Effector memory CD8-positive, alpha-beta T cell (primary cell): ENCODE measurements at places on chromosomes 1 and 21.

DNA sequence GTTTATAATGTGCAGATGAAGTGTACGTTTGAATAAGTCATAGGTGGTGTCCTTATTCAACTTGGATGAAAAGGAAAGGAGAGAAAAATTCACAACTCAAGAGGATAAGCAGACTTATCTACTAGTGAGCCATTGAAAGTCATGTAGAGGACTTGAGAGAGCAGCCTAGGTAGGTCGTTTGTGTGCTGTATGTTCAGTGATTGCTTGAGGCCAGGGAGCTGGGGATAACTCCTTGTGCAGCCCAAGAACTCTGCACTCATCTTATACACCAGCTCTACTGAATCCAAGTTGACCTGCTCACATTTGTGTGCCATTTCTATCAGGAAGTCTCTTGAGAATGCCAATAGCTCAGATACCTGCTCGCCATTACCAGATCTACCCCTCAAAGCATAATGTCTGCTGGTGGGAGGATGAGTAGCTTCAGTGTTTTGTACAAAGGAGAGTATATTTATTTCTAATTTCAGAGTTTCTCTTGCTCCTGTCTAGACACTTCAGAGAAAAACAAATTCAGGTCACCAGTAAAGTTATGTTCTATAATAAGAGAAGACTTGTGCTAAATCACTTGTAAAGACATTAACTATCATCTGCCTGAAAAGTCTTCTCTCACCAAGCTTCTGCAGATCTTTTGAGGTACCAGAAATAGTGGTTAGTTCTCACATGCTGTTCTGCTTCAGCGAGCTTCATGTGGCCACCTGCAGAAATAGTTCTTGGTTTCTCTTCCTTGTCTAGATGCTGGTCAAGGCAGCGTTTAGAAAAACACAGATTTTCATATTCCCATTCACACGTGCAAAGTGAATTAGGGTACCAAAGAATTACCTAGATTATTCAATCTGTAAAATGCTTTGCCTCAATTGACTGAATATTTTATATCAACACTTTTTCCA lies 10.8 kb downstream of the S1PR1 start:
- DNase-seq = no peak

DNA sequence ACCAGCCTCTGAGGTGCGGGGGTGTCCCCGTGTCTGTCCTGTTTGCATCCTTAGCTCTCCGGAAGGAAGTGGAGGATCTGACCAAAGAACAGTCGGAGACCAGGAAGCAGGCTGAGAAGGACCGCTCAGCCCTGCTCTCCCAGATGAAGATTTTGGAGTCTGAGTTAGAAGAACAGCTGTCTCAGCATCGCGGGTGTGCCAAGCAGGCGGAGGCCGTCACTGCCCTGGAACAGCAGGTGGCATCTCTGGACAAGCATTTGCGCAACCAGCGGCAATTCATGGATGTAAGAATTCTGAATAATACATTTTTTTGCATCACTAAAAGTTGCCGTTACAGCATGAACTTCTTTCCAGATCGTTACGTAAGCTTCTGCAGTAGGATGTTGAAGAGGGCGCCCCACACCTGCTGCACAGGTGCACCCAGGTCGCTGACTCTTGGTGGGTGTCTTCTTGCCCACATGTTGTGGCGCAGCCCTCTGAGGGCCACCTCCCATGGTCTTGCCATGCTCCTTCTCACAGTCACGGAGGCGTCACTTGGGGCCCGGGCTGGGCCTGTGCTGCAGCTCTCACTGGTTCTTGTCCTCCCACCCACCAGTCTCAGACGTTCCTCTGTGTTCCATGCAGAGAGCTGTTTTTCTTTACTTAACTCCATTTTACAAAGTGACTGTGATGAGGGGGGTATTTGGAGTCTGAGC lies 61.3 kb upstream of the DIP2A start:
- DNase-seq = no peak

GRCh38 chr1:154478639-154479038 lies 23.4 kb upstream of the TDRD10 start:
- no peak for DNase-seq

DNA sequence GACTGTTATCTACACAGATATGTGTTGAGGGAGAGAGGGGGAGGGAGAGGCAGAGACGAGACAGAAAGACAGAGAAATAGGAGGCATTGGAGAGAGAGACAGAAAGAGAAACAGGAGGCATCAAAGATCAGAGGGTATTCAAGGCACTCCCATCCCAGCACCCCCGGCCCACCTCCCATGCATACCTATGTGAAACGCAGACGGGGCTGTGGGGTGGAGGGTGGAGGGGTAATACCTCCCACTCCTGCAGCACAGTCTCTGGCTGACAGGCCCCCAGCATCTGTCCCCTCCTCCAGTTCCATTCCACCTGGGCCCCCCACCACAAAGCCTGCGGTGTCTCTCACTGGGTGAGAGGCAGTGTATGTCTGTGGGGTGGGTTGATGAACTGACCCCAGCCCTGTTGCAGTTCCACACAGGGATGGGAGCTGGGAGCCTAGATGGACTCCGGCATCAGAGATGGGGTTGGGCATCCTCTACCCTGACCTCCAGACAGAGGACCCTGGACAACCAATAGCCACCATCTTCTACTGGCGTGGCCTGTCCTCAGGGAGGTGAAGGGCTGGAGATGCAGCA lies 49.7 kb downstream of the RAP1GAP start:
- DNase-seq = no peak

DNA sequence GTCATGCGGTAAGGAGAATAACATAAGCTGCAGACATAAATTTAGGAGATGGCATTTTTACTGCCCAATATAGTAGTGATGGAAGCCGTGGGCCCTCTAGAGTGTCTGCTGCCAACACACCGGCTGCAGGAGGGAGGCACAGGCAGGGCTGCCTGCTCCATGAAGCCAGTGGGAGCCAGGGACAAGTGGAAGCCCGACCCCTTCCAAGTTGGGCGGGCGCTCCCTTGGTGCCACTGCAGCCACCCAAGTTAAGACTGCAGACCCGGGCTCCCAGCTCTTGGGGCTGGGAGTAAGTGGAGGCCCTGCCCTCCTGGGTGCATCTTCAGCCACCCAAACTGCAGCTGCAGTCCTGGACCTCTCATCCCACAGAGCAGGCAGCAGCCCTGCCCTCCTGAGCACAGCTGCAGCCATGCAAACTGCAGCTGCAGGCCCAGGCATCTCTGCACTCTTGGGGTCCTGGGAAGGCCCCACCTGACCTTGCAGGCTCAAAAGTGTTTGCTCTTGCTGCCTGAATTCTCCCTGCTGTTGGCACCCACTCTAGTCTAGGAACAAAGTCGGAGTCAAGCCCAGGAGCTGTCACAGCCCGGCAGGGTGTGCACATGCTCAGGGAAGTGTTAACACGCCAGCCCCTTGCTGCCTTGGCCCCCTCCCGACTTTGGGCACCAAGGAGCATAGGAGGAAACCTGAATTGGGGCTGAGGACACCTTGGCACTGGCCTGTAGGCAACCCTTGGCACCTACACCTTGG lies 437.2 kb upstream of the PRMT6 start:
- no peak for DNase-seq

DNA sequence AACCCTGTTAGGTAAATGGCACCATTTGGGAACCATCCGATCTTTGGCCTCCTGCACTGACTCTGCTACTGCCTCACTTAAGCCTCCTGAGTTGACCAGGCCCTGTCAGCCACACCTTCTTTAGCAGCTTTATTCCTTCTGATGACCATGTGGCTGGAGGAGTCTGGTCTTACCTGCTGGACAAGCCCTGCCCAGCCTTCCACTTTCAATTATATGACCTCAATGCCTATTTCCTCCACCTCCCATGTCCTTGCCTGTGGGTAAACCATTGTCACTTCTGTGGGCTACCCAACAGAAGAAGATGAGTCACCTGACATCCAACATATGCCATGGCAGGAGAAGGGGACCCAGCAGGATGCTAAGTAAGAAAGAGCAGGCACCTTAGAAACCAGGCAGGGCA lies 393.8 kb downstream of the NTNG1 start:
- DNase-seq = no peak

- DNase-seq = no peak
These were observed 41.5 kb downstream of the PTPRC start for GRCh38 chr1:198680174-198680875.

DNA sequence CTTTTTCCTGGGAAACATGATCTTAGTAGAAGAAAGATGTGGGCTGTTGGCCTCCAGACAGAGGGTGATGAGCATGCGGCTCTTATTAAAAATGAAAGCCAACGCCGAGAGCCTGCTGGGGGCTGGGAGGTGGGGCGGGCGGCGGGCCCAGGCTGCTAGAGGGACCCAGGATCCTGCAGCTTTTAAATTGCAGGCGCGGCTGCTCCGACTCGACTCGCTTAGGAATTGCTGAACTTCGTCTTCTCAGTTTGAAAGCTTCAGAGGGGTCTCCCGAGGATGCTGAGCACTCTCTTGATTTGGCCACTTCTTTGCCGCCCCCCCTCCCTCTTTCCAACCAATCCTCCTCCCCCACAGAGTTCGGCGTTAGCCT lies 1.2 kb downstream of the AGPAT3 start:
- peak; percentile 26 for DNase-seq

- no peak for DNase-seq
These were observed 78.1 kb downstream of the KIF26B start for GRCh38 chr1:245232931-245233330.

DNA sequence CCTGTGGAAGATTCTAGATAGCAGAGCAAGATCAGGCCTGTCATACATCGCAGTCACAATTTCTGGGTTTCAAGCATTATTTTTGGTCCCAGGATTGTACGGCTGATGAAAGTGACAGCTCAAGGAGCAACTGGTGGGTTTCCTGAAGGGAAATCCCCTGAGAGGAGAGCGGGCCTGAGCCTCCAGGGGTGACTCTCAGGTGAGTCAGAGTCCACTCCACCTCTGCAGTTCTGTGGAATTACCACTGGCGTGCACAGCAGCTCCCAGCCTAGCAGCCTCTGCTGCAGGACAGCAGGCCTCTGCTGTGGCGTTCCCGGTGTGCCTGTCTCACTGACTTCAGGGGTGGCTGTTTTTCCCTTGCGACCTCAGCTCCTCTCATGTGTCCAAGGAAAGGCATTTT lies 24.4 kb downstream of the SLC66A1 start:
- no peak for DNase-seq
